Stimulated activated CD8-positive, alpha-beta memory T cell treated with anti-CD3 and anti-CD28 coated beads, Interleukin-15, amount 100 ng/mL, for 1 hour (primary cell): ENCODE measurements at places on chromosomes 1 and 21.

GRCh38 chr1:19390166-19390850, 78.2 kb downstream of the SLC66A1 start:
- DNase-seq, result no peak

- no peak for DNase-seq
Observed at GRCh38 chr1:116697548-116698243, 30.2 kb upstream of the IGSF3 start.

DNA sequence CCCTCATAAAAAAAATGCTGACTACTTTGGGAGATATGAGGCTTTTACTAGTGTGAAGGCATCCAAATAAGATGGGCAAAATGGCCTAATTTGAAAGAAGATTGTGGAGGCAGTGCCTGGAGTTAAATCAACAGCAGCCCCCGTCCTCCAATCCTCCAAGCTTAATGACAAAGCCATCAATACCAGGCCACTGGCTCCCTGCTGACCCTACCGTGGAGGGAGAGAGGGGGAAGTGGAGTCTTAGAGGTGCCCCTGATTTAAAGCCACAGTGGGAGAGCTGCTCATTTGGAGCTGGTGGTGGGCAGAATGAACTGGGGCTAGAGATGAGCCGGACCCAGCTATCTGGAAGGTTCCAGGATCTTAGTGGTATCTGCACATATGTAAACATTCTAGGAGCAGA, 24.3 kb upstream of the KNCN start:
- no peak for DNase-seq

DNA sequence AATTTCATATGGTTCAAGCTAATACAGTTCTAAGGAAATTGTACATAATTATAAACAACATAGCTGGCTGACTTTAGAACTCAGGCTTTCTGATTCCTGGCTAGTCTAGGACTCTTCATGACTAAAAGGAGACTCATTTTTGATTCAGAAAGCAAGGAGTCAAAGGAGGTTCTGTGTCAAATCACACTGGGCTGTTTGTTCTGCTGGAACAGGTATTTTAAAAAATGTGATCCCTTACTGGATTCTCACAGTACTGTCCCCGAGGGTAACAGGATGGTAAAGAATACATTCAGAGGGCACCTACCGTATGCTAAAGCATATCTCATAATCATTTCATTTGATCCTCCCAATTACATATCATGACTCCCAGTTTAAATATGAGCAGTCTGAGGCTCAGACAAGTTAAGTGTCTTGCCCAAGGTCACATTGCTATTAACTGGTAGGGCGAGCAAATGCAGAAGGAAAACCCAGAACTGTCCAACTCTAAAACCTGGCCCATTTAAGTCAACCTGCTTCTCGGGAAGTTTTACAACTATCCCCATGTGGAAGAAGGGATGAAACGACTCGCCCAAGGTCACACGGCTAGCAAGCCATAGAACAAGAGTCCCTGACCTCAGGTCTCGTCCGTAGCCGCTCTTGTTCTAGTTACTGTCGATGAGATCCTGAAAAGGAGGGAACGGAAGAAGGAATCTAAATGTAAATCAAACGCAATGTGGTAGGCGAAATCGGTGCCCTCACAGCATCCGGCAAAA, 675 bp downstream of the MYSM1 start:
- no peak for DNase-seq

DNA sequence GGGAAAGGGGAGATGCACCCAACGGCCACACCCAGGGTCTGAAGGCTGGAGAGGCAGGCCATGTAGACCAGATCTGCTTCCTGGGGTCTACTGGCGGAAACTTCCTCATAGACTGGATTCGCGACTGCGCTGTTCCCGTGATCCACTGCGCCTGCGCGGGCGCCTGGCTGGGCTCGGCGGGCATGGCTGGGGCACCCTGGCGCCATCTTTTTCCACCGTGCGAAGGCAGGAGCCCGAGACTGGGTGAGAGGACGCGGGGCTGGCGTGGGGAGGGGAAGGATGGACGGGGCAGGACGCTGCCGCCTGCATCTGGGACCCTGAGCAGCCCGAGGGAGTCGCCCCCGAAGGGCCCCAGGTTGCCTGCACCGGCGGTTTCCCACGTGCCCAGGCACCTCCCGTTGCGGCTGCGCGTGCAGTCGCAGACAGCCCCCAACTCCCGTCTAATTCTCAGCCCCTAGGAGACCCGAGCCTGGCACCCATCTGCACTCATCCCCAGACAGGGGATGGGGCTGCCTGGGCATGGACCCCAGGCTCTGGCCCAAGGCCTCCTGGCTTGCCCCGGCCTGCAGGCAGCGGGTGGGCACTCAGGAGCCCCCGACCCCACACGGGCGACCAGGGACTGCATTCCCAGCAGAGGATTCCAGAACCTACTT, 12.4 kb upstream of the FAM3B start:
- DNase-seq, result no peak
